ENCODE measurements at places on chromosomes 11 and 22.

DNA sequence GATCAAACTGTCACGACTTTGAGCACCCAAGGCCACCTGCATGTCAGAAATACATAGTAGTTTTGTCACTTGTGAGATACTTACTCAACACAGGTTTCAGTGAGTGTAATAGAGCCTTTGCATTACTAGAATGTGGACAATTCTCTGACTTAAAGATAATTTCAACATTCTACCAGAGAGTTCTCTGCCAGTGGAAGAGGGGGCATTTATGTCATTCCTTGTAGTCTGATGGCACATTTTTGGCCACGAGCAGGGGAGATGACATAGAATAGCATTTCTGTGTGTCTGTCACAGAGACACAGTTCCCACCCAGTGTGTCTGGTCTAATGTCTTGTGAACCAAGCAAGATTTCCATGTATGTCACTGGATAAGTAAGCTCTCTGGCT is 112.5 kb downstream of the DBX1 start:
- no peak for DNase-seq

DNA sequence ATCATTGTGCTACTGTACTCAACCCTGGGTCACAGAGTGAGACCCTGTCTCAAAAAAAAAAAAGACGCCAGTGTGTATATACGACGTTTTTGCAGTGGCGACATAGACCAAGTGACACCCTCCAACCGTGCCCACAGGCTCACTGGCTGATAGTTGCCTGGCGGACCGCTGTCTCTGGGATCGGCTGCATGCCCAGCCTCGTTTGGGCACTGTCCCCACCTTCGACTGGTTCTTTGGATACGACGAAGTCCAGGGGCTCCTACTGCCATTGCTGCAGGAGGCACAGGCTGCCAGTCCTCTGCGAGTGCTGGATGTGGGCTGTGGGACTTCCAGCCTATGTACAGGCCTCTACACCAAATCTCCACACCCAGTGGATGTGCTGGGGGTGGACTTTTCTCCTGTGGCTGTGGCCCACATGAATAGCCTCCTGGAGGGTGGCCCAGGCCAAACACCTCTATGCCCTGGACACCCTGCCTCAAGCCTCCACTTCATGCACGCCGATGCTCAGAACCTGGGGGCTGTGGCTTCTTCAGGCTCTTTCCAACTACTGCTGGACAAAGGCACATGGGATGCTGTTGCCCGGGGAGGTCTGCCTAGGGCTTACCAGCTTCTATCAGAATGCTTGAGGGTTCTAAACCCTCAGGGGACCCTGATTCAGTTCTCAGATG is 1.3 kb downstream of the CSKMT start:
- no peak for DNase-seq

DNA sequence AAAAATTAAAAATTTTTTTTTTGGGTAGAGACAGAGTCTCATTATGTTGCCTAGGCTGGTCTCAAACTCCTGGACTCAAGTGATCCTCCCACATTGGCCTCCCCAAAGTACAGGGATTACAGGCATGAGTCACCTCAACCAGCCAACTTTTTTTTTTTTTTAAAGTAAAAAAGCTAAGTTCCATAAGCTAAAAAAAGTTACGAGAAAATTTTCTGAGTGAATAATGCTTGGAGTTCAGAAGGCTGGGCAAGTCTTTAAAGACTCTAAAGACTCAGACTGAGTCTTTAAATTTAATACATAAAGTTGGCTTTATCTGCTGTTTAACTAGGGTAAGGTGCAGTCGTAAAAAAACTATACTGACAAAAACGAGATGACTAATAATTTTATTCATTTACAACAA is 5.6 kb downstream of the DDX6 start:
- DNase-seq, result no peak

GRCh38 chr11:95544095-95544856 is 245.3 kb downstream of the FAM76B start:
- no peak for DNase-seq

DNA sequence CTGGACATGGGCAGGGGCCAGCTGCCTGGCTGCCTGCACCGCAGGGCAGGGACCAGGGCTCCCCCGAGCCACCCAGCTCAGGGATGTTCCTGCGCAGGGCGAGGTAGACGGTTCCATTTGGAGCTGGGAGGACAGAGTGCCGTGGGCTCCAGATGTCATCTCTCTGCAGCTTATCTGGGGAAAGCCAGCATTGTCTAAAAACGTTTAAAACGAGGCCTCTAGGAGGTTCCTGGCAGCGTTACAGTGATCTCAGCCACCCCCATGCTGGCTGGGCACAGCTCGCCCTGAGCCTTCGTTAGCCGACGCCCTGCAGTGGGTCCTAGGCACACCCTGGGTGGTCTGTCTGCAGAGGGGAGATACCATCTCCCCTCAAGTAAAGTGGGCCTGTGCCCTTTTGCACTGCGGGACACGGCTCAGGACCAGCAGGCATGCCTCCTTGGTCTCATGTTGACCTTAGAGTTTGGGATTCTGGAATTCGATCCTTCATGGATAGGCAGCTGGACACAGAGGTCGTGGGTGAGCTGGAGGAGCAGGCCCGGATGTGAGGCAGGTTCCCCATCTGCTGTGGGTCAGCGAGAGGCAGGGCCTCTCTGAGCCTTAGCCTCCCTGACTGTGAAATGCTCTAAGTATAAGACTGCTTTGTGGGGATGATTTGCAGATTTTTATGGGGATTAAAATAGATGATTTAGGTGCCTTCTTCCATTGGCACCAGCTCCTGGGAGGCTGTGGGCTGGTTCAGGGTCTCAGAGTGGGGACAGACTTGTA is 14.1 kb downstream of the SYNGR1 start:
- no peak for DNase-seq

- DNase-seq, result no peak
These were observed 5.0 kb upstream of the APOBEC3A start for GRCh38 chr22:38952281-38952993.

- no peak for DNase-seq
These were observed 26.4 kb downstream of the VPS37C start for GRCh38 chr11:61134801-61135257.

- no peak for DNase-seq
These were observed 83.1 kb downstream of the VPREB1 start for GRCh38 chr22:22327723-22328122.

- DNase-seq, result no peak
These were observed 35.4 kb downstream of the PISD start for GRCh38 chr22:31626427-31627150.

DNA sequence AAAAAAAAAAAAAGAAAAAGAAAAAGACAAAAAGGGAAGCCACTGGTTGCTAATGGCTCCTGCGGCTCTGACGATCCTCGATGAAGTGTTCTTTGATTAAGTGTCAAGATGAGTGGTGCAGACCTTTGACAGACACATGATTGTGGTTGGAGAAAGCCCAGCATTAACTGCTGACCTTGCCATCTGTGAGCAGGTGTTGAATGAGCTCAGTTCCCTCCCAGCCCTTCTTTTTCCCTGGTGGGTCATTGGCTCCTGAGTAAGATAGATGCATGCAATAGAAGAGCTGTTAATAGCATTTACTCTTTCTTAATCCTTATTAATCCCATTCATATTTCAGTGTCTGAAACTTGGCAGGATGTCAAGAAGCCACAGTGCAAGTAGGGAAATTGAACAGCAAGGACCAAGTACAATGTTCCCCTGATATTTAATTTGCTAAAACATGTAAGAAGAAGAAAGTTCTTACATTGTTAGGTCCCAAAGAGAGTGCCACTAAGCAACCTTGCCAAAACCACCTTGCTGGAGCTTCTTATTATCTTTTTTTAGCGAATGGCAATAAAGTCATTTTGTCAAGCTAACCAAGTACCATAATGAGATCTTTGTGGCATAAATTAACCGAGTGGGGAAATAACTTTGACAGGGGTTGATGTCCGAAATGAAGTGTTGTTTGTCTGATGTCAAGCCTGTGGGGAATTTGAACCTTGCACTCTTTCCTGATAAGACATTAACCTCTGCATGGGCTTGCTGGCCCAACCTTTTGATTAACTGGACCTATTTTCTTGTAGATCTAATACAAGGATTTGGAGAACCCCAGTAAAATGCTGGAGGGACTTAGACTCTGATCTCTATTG is 113.7 kb downstream of the PTPRJ start:
- DNase-seq, result no peak

GRCh38 chr11:126512251-126512650 is 156.8 kb downstream of the ST3GAL4 start:
- DNase-seq, result no peak

DNA sequence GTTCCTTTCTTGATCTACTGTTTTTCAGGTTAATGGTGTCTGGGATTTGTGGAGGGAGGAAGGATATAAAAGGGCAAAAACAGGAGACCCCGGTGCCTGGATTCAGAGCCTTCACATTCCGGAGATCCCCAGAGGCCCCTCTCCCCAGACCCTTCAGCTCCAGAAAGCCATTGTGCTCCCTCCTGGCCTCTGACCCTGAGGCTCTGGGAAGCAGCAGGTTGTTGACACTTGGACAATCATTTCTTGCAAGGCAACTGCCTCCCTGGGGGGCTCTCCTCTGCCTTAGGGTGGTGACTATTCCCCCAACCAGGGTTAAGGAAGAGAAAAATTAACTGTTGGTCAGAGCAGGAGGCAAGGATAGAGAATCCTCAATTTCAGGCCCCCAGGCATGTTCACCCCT is 86.9 kb upstream of the NNMT start:
- no peak for DNase-seq

DNA sequence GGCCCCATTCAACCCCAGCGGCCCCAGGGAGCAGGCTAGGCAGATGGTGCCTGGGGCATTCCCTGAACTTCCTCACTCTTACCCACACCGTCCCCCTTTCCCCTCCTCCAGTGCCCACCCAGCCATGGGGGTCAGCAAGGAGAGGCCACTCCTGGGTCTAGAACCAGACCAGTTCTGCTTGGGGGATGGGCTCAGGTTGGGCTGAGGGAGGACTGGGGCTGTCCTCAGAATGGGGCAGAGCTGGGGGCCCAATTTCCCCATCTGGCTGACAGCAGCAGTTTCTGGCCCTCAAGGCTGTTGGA is 12.4 kb downstream of the SCYL1 start:
- DNase-seq, result no peak

DNA sequence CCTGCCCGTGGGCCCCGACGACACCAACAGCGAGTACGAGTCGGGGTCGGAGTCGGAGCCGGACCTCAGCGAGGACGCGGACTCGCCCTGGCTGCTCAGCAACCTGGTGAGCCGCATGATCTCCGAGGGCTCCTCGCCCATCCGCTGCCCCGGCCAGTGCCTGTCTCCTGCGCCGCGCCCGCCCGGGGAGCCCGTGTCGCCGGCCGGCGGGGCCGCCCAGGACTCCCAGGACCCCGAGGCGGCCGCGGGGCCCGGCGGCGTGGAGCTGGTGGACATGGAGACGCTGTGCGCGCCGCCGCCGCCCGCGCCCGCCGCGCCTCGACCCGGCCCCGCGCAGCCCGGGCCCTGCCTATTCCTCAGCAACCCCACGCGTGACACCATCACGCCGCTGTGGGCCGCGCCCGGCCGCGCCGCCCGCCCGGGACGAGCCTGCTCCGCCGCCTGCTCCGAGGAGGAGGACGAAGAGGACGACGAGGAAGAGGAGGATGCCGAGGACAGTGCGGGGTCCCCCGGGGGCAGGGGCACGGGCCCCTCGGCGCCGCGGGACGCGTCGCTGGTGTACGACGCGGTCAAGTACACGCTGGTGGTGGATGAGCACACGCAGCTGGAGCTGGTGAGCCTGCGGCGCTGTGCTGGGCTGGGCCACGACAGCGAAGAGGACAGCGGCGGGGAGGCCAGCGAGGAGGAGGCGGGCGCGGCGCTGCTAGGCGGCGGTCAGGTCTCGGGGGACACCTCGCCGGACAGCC is 3.8 kb downstream of the MAPK8IP2 start:
- no peak for DNase-seq

GRCh38 chr11:70025308-70025707 is 52.8 kb upstream of the ANO1 start:
- DNase-seq, result no peak

DNA sequence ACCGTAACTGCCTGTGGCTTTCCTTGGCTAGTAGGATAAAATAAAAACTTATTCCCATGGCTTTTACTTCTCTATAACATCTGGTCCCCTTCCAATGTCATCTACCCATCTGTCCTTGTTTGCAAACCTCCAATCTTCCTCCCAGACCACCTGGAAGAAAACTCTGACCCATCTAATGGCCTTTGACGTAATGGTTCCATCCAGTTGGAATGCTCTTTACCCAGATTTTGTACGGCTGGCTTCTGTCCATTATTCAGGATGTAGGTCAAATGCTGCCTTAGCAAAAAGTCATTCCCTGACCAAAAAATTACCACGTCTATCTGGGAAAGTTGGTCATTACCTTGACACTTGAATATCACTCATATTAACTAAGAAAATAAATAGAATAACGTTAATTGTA is 577.9 kb upstream of the ANO5 start:
- DNase-seq, result no peak

- DNase-seq, result no peak
These were observed 1.5 kb downstream of the SERPINH1 start for GRCh38 chr11:75563501-75563977.

DNA sequence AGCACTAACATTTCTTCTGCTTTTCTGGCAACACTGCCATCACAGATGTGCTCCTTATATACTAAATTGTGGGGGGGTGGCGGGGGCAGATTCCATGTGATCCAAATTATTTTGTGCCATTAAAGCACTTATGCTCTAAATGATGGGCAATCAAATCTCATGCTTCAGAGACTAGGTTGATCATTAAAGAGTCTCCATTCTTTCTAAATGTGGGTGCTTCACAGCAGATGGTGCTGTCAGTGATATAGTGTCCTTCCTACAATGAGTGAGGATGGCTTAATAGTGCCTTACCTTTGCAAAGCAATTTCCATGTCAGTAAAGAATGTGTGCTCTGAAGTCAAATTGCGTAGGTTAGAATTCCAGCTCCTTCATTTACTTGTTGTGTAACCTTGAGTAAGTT is 589.8 kb downstream of the ETS1 start:
- no peak for DNase-seq

DNA sequence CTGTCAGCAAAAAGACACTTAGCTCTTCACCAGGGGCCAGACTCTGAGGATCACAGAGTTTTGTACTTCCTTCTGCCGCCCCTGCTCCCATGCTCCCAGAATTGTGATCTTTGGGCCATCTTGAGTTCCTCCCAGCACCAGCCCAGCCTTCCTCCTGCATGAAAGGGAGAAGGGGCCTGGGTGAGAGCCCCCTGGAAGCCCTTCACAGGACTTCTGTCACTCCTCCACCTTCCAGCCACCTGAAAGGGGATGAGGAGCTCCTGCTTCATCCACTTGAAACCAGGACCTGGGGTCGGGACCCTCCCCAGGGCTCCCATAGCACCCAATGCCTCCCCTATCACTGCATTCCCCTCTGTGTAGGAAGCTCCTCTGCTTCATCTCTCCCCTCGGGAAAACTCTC is 174.2 kb downstream of the BUD13 start:
- no peak for DNase-seq

GRCh38 chr22:24070553-24070952 is 59.4 kb downstream of the CABIN1 start:
- no peak for DNase-seq
